Epithelial cell of proximal tubule (primary cell): ENCODE measurements at places on chromosomes 4 and X. TPM values are rescaled to one million over a fixed set of nuclear protein-coding genes. Genes with fewer than 3 reads are reported as not detected.

The EOLA2 gene
- total RNA-seq, result 18.7 and 24.4 TPM in 2 replicates

The CAPN6 gene
- total RNA-seq, result 0.36 and 1.2 TPM in 2 replicates

The DDIT4L gene
- 3.1 and 4.3 TPM in 2 replicates for total RNA-seq

The SLC38A5 gene
- total RNA-seq, result 15.7 and 71.3 TPM in 2 replicates

The CD38 gene
- not detected in 2 replicates for total RNA-seq

The MAGEA9B gene
- not detected in 2 replicates for total RNA-seq

The GABRB1 gene
- 0.14 and 0.29 TPM in 2 replicates for total RNA-seq

The USP17L21 gene
- not detected in 2 replicates for total RNA-seq

The BEND4 gene
- total RNA-seq, result 0.06 and 0.14 TPM in 2 replicates

The TRAM1L1 gene
- total RNA-seq, result 2.5 and 2.7 TPM in 2 replicates

DNA sequence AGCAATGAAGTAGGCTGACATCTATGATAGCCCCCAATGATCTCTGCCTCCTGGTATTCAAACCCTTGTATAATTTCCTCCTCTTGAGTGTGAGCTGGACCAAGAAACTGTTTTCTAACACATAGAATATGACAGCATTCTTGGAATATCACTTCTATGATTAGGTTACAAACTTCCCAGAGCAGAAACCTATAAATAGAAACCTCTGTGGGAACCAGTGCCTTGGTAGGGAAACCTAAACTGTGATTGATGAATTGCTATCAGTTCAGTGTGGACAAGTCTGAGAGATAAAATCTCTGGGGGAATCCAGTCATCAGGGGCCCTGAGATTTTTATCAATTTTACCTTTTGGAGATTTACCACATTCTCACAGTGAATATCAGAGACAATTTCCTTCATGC is 756.5 kb upstream of the AGA start:
- DNase-seq, result no peak

DNA sequence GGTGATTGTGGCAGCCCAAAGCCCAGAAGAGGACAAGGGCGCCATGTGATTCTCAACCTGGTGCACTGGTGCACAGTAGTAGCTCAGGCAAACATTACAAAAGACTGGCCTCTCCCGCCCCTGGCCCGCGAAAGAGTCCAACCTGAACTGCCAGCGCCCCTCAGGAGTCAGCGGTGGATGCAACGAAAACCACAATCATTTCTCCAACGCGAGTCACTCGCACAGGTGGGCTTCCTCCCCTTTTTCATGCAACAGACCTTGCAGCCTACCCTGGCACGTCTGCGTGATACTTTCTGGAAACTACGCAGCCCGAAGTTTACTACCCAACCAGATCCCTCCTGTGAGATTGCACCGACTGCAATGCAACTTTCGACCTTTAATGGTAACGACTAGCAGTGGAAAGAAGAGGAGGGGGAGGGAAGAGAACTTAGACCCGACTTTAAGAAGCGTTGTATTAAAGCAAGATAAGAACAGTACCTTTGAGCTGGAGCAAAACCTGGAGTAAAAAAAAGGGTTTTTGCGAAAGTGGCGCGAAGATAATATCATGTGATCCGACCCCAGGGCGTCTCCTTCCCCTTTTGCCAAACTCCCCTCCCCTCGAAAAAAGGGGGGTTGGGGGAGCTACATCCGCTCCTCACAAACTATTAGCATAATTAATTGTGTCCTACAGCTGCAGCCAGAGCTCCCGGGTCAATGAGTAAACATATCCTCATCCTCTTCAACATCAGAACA is 63.3 kb upstream of the CCDC160 start:
- DNase-seq, result no peak

- no peak for DNase-seq
These were observed 64.6 kb downstream of the COX7B2 start for GRCh38 chr4:46844325-46844917.

DNA sequence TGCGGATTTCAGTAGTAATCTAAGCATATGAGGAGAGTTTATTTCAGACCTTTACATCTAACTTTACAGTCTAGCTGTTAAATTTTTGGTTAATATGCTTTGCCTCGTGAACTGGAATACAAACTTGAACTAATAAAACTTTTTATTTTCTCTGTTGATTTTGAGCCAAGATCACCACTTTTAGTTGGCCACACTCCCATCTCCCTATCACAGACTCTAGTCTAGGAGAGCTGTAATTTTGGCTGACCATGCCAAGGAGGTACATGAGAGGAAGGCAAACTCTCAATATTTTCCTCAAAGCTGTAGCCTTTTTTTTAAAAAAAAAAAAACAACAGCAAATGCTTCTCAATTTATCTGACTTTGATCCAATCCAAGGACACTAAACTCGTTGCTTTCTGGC is 597.5 kb upstream of the PCDH7 start:
- no peak for DNase-seq

DNA sequence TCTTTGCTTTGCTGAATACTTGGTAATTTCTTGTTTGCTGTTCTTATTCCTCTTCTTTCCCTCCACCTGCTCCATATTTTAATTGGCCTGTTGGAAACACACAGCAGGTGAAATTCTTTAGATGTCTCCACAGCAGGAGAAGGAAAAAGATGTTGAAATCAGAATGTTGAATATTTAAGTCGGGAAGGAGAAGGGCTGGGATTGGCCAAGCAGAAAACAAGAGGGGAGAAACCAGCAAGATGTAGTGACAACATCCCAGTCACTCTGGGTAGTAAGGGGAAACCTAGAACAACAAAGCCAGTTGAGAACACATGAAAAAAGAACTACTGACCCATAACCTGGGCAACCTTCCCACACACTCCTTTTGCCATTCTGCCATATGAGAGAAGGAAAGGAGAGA is 37.3 kb upstream of the STAG2 start:
- DNase-seq, result peak; percentile 47

DNA sequence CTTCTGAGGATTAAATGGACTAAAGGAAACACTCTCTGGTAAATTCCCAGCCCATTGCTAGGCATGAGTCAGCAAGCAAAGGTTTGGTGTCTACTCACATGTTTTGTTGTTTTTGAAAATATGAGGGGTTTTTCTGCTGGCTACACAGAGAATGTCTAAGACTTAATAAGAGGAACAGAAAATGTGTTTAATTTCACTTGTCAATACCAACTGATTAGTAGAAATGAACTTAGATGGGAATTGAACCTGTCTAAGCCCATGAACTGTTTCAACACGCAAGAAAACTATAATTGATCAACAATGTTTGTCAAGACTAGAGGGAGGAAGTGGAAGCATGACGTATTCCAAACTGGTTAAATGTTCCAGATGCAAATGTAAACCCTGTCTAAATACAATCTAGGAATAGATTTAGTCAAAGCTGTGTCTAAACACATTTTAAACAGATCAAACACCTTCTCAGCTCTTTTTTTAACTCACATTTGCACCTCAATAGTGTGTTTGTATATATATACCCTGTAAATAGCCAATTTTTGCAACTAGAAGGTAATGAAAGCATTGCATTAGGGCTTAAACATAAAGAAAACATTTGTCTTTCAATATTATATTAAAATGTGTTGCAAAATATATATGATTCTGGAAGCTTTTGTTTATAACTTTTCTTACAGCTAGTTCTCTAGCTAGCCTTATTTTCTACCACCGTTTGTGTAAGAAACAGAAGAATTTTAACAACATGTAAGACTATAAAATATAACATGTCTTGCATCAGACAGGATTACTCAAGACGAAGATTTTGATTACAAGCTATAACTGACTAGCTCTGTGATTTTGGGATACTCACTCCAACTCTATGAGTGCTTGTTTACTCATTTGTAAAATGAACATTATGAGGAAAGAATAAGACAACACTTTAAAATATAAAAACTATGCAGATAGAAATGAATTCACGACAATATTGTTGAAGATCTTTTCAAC is 607.8 kb downstream of the FSTL5 start:
- DNase-seq, result peak; percentile 25

GRCh38 chr4:7358100-7358735 is 76.5 kb downstream of the PSAPL1 start:
- peak; percentile 82 for DNase-seq

GRCh38 chr4:68369142-68369805 is 19.4 kb upstream of the YTHDC1 start:
- peak; percentile 87 for DNase-seq

GRCh38 chrX:10617999-10618351 is 2.4 kb downstream of the MID1 start:
- DNase-seq, result no peak

DNA sequence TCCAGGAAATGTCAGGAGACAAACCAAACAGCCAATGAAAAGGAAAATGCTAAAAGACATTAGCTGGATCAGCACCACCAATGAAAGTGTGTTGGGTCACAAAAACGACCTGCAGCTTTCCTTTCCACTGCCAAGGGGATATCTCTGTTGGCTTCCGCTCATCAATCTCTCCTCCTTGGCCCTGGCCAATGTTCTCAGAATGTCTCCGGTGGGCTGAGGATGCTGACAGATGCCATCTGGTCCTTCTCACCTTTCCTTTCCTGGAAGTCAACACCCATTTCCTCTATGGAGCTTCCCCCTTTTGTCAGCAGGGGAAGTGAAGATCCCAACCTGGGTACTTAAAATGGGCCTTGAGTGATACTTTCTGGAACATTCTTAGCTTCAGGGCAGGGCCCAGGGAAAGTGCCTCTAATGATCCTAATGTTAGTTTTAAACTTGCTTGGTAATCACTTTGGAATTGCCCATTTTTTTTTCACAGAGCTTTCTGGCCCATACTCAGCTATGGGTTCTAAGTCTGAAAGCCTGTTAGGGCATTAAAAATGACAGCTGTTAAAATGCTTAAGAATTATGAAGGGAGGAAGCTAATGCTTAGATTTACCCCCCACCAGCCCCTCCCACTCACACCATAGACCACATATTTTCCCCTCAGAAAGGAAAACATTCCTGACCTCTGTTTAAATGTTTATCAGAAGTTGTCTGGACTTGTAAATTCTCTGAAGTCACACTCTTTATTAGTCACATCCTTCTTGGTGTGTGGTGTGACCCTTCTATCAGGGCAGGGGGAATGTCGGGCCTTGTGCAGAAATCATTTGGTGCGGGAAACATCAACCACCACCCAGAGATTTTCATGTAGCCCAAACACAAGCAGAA is 29.2 kb downstream of the IGFBP7 start:
- peak; percentile 89 for DNase-seq

DNA sequence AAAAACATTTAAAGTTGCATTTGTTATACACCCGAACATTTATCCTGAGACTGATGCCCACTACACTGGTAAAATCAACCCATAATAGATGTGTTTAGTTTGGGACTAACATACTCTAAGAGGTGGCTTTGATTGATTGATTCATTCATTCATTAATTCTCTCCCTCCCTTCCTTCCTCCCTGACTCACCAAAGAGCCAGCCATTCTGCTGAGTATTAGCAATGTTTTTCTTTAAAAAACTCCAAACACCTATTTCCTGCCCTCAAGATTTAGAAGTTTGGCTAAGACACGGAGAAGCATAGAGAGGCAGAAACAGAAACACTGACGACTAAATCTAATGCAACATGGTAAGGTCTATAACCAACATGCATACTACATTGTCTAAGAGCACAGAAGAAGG is 88.9 kb downstream of the RASL11B start:
- no peak for DNase-seq

- no peak for DNase-seq
These were observed 54.7 kb downstream of the CNGA2 start for GRCh38 chrX:151789179-151789800.
